Kidney epithelial cell (primary cell): ENCODE measurements at places on chromosomes 4 and X.

- no peak for DNase-seq
These were observed 29.0 kb downstream of the VCX3A start for GRCh38 chrX:6505960-6506359.

DNA sequence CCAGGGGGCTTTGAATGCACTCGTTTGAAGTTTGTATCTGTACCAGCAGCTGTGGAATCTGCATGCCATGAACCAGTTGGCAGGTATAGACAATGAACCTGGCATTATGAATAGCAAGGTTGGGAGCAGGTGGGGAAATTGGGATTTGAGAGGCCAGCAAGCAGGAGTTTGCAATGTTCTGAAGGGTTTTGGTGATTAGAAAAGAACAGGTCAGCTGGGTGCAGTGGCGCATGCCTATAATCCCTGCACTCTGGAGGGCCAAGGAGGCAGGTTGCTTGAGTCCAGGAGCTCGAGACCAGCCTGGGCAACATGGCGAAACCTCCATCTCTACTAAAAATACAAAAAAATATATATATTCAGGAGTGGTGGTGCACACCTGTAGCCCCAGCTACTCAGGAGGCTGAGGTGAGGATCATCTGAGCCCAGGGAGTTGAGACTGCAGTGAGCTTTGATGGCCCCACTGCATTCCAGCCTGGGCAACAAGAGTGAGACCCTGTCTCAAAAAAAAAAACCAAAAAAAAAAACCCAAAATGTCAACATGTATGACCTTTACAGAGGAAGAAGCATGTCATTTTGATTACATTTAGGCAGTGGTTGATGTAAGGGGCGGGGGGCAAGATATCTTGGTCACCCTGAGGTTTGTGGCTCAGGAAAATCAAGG, 63.9 kb downstream of the TSC22D3 start:
- DNase-seq = no peak

DNA sequence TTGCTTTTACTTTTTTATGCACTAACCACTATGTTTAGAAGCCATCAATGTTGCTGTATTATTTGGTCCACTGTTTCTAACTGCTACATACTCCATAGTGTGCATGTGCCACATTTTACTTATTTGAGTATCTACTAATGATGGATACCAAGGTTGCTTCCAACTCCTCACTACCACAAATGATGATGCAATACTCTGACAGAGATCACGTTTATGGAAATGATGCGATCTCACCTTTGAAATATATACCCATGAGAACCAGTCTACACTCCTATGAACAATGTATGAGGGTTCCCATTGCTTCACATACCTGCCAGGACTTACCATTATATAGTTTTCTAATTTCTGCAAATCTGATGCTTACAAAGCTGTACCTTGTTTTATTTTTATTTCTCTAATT, 44.2 kb downstream of the HUWE1 start:
- DNase-seq = no peak

DNA sequence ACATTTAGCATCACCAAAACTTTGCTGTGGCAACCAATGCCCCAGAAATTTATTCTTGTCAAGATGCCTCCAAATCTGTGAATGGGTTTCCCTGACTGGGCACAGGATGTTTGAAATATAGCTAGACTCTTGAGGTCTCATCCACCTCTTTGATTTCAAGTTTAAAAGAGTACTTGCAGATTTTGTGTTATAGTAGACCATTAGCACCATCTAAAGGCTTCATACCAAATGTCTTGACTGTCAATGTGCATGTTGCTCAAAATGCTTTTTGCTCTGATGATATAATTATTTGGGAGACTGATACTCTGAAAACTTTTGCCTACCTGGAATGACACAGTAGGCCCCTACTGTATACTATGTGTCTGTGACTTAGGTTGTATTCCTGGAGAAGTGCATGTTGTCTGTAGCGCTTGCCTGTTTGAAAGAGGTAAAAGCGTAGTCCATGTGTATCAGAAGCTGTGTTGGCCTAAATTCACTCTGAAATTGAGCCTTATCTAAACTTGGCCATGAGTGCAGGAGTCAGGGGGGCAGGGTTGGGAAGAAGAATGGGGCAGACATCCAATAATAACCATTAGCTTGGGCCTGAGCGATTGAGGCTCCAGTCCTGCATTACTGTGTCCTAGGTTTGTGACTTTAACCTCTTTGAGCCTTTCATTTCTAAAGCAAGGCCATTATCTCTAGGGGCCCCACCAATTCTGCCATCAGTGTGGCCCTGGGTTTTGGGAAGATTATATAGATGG, 33.8 kb downstream of the NDP start:
- DNase-seq = no peak

- DNase-seq = no peak
These were observed 101.4 kb downstream of the PAPSS1 start for GRCh38 chr4:107618656-107619055.

- no peak for DNase-seq
These were observed 7.7 kb downstream of the ABCD1 start for GRCh38 chrX:153732401-153732800.
